Spinal cord (tissue), 10 donors: ENCODE measurements at places on chromosomes 16 and 17. TPM values are rescaled to one million over a fixed set of nuclear protein-coding genes. Genes with fewer than 3 reads are reported as not detected.
A peak's percentile ranks its signal among the peaks of the same experiment; 100 is the strongest.

DNA sequence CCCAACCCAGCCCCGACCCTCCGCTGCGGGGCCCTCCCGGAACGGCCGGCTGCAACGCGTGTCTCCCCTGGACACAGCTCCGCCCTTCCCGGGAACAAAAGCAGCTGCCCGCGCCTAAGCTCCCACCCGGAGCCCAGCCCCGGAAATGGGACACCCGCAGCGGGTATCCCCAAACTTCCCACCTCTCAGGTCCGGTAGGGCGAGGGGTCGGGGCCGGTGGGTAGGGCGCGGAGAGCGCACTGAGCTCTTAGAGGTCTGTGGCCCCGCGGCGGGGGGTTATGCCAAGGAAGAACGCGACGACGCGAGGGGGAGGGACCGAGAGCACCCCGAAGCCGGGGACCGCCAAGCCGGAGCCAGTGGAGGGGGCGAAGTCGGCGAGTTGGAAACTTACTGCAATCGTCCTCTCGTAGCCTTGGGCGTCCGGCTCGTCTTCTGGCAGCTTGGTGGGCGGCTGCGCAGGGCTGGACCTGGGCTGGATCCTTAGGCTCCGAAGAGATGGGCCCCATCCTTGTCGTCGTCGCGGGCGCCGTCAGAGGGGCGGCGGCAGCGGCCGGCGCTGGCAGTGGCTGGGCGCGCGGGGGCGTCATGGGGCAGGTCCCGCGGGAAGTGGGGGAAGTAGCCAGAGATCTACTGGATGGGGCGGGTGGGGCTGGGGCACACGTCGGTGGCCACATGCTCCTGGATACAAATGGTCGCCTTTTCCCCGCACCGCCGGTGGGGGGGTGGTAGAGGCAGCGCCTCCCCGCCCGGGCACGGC, 6.9 kb downstream of the USP6 start:
- H3K27ac ChIP-seq, result no peak overlapping the region
- H3K36me3 ChIP-seq, result no peaks in the 10 kb centered on the region
- H3K27me3 ChIP-seq, result peaks cover 20% of the 10 kb centered on the region
- DNase-seq, result peak; percentile 15
- peak overlapping the region; percentile 65 for H3K4me3 ChIP-seq

The PRCD gene
- polyA plus RNA-seq, result 11.8 TPM

The RAMP2 gene
- 100 TPM for polyA plus RNA-seq

The ITGA3 gene
- polyA plus RNA-seq, result 34.4 TPM

GRCh38 chr16:88130681-88131080, 179.4 kb downstream of the BANP start:
- no peaks in the 10 kb centered on the region for H3K36me3 ChIP-seq
- DNase-seq, result no peak
- no peaks in the 10 kb centered on the region for H3K27me3 ChIP-seq
- no peaks in the 10 kb centered on the region for H3K4me1 ChIP-seq
- H3K27ac ChIP-seq, result no peak overlapping the region
- no peak overlapping the region for H3K4me3 ChIP-seq

GRCh38 chr17:18261146-18261515, 669 bp downstream of the MIEF2 start:
- peak overlapping the region; percentile 79 for H3K27ac ChIP-seq
- peak overlapping the region; percentile 88 for H3K4me3 ChIP-seq
- H3K36me3 ChIP-seq, result peaks cover 50% of the 10 kb centered on the region
- DNase-seq, result no peak
- H3K4me1 ChIP-seq, result peaks cover 49% of the 10 kb centered on the region

The CCL17 gene
- polyA plus RNA-seq, result not detected

GRCh38 chr17:62702746-62703260, 75.3 kb downstream of the MRC2 start:
- H3K4me3 ChIP-seq, result no peak overlapping the region
- H3K4me1 ChIP-seq, result peaks cover 48% of the 10 kb centered on the region

DNA sequence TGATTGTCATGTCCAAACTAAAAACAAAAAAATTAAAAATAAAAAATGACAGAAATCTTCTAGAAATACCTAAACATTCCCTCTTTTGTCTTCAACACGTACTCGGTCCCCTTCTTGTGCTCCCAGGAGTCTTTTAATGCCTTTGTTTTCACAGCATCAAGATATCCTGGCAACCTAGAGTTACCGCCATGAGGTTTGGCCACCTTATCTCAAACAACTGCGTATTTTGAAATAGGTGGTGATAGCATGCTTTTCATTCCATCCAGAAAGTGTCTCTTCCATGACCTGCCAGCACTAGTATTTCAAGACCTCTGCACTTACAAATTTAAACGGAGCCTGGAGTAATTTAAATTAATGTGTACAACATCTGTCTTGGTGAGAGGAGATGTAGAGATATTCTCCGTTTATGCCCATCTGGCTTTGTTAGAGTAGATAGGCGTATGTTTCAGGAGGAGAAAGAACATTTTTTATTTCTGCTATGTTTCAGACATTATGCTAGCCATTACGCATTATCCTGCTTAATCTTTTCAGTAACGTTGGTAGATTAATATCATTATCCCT, 42.0 kb downstream of the RBFOX1 start:
- no peak overlapping the region for H3K27ac ChIP-seq
- DNase-seq, result no peak
- no peaks in the 10 kb centered on the region for H3K27me3 ChIP-seq
- no peaks in the 10 kb centered on the region for H3K36me3 ChIP-seq
- H3K4me3 ChIP-seq, result no peak overlapping the region

DNA sequence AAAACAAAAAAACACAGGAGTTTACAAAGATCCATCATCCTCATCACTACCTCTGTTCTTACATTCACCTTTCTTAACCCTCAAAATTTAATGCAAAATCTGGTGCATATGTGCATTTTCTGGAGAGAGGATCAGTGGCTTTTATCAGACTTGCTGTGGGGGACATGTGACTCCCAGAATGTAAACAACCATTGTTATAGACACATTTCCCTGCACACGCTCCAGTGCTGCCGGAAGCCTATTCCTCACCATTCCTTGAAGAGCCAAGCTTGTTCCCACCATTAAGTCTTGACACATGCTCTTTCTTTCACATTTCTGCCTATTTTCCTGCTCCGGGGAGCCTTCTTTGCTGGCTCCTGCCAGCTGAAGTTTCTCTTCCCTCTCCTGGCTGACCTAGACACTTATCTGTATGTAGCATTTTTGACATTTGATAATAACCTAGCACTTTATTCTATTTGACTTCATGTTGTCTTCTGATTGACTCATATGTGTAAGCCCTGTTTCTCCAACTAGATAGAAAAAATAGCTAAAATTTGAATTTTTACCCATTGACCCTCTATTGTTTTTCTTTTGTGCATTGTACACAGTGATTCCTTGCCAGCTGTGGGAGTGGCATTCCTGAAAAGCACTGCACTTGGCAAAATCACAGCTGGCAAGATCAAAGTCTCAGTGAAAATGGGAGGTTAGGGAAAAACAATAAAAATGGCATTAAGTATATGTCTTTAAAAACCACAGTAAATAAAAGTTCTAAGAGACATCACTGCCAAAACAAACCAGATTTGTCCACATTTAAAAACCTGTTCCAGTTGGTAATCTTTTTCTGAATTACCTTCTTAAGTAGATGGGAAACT, 76.8 kb upstream of the CIBAR2 start:
- no peak for DNase-seq
- no peak overlapping the region for H3K4me3 ChIP-seq
- H3K4me1 ChIP-seq, result peaks cover 24% of the 10 kb centered on the region
- peaks cover 14% of the 10 kb centered on the region for H3K36me3 ChIP-seq
- H3K27ac ChIP-seq, result no peak overlapping the region

GRCh38 chr16:80665356-80665755, 124.6 kb downstream of the DYNLRB2 start:
- H3K27me3 ChIP-seq, result no peaks in the 10 kb centered on the region
- no peaks in the 10 kb centered on the region for H3K36me3 ChIP-seq
- peaks cover 3% of the 10 kb centered on the region for H3K4me1 ChIP-seq
- H3K4me3 ChIP-seq, result no peak overlapping the region
- H3K27ac ChIP-seq, result no peak overlapping the region

The RNF222 gene
- not detected for polyA plus RNA-seq

The SCGB1C2 gene
- polyA plus RNA-seq, result not detected

The YPEL3 gene
- polyA plus RNA-seq, result 131 TPM

DNA sequence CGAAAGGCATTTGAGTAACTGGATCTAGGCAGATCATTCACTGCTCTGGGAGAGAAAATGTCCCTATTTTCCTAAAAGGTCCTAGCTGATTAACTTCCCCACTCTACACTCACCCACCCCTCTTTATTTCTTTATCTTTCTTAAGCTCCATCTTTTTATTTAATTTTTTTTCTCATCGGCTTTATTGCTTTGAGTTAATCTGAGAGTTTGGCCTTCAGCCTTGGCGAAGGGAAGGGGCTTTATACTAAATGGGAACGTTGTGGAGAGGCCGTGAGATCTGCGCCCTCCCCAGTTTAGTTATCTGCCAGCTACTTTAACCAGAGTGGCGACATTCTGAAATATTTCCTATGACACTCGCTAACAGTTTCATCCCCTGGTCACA, 882 bp upstream of the TOX3 start:
- peaks cover 16% of the 10 kb centered on the region for H3K4me1 ChIP-seq
- peaks cover 14% of the 10 kb centered on the region for H3K27me3 ChIP-seq
- H3K27ac ChIP-seq, result peak overlapping the region; percentile 36
- H3K36me3 ChIP-seq, result no peaks in the 10 kb centered on the region

GRCh38 chr16:59697761-59698160, 963.6 kb upstream of the GOT2 start:
- H3K4me3 ChIP-seq, result no peak overlapping the region
- no peaks in the 10 kb centered on the region for H3K4me1 ChIP-seq
- H3K36me3 ChIP-seq, result no peaks in the 10 kb centered on the region
- no peak overlapping the region for H3K27ac ChIP-seq

GRCh38 chr17:45234641-45235415, 13.1 kb downstream of the FMNL1 start:
- no peak overlapping the region for H3K27ac ChIP-seq
- peaks cover 22% of the 10 kb centered on the region for H3K4me1 ChIP-seq
- no peaks in the 10 kb centered on the region for H3K27me3 ChIP-seq

GRCh38 chr17:73770115-73770848, 126.0 kb upstream of the SDK2 start:
- no peak overlapping the region for H3K4me3 ChIP-seq
- H3K4me1 ChIP-seq, result peaks cover 19% of the 10 kb centered on the region
- H3K36me3 ChIP-seq, result no peaks in the 10 kb centered on the region
- peaks cover 2% of the 10 kb centered on the region for H3K27me3 ChIP-seq

The C17orf67 gene
- polyA plus RNA-seq, result 2.7 TPM

- peaks cover 29% of the 10 kb centered on the region for H3K4me1 ChIP-seq
- no peak overlapping the region for H3K27ac ChIP-seq
- H3K27me3 ChIP-seq, result no peaks in the 10 kb centered on the region
- no peak overlapping the region for H3K4me3 ChIP-seq
- peaks cover under 1% of the 10 kb centered on the region for H3K36me3 ChIP-seq
Measured at GRCh38 chr17:38357486-38358123, 6.0 kb downstream of the SOCS7 start.
